KBM-7 (cell line): ENCODE measurements at places on chromosomes 1 and 21.

DNA sequence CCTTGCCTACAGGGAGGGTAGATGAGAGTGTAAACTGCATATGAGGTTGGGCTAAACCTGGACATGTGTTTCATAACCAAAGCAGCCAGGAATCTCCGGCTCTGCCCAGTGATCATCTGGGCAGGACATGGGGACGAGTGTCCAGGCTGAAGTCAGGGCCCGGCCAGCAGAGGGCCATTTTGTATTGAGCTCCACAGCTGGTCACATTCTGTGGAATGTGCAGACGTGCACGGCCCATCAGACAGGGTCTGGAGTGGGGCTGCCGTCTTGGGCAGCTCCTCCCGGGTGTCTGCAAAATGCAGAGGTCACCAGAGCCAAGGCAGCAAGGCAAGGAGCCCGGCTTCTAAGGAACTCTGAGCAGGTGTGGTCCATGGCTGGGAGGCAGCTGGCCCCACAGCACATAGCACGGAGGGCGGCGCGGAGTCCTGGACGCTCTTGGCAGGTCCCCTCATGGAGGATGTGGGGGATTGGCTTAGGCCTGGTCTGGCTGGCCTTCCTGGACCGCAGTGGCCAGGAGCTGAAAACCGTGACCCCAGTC, 6.2 kb downstream of the LRRC3 start:
- no peak for DNase-seq

DNA sequence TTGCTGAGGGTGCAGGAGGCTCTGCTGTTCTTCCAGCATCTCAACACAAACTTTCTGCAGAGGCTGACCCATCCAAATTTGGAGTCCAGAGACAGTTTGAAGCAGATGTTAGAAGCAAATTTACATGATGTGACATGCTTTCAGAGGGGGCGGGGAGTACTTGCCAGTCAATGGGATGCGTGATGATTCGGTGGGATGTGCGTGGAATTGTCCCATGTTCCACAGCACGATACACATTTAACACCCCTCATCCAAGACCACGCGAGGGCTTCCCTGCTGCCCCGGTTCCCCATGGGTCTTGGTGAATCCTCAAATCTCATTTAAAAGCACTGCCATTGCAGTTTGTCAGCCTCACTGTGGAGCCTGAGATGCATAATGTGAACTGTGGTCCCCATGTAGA, 78.6 kb upstream of the TLR5 start:
- no peak for DNase-seq

DNA sequence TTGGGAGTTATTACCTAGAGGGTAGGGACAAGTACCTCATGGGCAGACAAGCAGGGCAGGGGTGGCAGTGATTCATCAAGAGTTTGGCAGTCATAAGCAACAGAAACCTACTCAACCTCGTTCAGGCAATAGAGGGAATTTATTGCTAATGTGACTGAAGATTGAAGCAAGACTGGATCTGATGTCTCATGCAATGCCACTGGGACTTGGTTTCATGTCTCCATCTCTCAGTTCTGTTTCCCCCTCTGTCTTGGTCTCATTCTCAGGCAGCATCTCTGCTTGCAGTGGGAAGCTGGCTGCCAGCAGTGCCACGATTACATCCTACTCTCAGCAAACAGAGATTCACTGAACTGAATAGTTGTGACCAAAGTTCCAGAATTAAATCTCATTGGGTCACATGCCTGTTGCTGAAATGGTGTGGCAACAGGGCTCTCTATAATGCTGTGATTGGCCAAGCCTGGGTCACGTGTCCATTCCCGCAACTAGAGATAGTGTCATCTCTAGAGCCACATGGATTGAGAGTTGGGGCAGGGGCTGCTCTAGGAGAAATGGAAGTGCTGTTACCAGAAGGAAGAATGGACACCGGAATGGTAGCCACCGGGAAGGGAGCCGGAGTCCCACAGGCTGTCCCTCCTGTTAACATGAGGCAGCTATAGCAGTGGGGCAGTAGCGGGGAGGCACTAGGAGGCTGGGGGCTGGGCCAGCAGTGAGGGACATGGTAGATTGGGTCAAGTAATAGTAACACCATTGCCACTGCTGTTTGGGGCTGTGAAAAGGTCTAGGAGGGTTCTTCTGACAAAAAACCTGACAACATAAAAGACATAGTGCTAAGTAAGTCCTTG, 3.9 kb upstream of the CDC42 start:
- no peak for DNase-seq

- DNase-seq: peak; percentile 18
Observed at GRCh38 chr1:150065184-150065871, 2.2 kb upstream of the VPS45 start.

DNA sequence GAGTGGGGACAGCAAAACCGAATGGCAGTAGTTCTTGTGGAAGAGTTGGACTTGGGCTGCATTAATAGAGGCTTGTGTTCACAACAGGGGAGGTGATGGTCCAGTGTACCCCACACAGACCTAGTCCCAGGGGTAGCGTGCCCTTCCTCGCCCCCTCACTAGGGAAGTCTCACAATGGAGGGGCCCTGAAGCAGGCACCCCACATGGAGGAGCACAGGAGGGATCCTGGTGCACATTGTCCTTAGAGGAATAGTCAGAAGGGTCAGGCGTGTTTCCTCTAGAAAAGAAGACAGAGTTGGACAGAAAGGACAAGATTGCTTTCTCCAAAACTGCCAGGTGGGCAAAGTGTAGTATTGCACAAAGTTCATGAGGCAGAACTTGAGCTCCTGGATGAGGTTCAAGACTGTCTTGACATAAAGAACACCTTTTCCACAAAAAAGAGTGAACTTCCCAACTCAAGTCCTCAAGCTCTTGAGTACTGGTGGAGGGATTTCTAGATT, 23.3 kb downstream of the ETNK2 start:
- no peak for DNase-seq

DNA sequence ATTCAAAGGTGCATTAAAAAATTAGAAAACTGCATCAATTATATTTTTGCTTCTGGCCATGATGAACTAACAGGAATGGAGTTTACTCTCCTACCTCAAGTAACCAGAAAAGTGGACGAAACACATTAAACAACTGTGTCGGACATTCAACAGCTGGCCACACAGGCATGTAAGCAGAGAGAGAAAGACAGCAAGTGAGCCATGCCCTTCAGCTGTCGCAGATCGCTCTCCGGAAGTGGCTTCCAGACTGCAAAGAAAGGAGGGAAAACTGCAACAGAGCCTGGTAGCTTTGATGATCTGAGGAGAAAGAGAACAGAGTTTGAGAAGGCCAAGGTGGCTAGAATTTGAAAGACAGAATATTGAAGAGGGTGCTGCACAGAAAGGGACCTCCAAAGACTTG, 557.2 kb downstream of the MATN1 start:
- no peak for DNase-seq

DNA sequence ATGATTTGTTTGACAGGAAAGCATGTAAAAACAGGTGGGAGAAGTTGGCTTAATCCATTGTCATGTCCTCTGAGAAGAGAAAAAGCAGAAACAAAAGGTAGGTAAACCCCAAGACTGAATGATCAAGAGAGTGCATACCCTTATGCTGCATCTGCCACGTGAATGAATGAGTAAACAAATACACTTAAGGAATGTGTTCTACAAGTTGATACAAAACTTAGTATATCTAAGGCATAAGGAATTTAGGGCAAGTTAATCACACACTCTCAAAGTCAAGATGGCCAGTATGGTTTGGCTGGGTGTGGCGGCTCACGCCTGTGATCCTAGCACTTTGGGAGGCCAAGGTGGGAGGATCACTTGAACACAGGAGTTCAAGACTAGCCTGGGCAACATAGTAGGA, 34.2 kb downstream of the HMCN1 start:
- DNase-seq: no peak

DNA sequence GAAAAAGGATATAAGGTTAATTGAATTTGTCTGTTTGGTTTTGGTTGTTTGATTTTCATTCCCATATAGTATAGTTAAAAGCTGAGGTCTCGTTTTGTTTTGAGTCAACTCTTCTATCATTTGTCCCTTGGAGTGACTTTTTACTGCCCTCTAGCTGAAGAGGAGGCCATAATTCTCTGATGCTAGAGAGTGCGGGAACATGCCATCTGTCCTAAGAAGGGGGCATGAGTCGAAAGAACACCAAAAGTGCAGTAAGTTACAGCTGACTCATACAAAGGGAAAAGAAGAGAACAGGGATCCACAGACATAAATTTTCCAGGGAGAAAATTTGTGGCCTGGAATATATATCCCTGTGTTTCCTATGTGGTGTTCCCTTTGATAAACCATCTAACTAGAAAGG, 4.1 kb downstream of the KRTAP21-3 start:
- no peak for DNase-seq

DNA sequence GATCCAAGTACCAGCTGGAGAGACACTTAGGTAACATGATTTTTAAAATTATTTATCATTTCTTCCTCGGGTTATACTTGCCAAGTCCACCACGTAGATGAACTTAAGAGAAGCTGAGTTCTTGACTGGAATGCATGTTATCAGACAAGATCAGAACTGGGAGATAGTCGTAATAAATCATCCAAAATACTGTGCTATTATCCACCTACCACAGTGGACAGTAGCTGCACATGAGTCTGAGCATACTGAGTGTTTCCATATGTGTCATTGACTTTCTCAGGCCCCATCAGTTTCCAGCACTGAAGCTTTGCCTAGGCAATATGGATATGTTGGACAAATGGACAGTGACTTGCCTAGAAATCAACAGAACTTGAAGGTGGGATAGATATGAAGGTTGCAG, 77.9 kb upstream of the RRP15 start:
- no peak for DNase-seq

GRCh38 chr1:167666416-167666815, 36.4 kb downstream of the RCSD1 start:
- DNase-seq: no peak

- peak; percentile 35 for DNase-seq
Observed at GRCh38 chr1:19312782-19313635, 883 bp downstream of the SLC66A1 start.

DNA sequence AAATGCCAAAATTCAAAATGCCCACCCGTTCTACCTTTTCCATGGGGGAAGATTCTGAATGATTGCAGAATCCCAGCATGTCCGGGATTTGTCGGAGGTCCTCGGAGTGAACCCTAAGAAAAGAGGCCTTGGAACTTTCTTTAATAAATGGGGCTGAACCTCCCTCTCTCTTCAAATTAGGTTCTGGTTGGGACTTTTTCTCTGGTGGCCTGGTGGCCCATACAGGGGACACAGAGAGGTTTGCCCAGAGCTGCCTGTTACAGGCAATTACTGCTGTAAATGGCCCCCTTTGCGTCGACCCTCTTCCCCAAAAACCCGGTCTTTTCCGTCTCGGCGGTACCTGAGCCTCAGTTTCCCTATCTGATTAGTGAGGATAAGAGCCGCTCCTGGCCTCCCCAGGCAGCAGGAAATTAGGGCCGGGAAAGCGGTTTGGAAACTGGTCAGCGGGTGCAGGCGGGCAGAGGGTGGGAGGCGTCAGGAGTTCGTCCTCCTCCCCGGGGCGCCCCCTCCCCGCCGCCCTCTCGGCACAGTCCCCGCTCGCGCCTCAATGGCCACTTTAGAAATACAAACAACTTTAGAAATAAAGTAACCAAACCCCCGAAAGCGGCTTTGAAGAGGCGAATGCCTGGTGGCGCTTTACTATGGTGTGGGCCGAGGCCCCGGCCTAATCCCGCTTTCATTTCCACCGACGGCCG, 15.6 kb downstream of the PAX7 start:
- no peak for DNase-seq

DNA sequence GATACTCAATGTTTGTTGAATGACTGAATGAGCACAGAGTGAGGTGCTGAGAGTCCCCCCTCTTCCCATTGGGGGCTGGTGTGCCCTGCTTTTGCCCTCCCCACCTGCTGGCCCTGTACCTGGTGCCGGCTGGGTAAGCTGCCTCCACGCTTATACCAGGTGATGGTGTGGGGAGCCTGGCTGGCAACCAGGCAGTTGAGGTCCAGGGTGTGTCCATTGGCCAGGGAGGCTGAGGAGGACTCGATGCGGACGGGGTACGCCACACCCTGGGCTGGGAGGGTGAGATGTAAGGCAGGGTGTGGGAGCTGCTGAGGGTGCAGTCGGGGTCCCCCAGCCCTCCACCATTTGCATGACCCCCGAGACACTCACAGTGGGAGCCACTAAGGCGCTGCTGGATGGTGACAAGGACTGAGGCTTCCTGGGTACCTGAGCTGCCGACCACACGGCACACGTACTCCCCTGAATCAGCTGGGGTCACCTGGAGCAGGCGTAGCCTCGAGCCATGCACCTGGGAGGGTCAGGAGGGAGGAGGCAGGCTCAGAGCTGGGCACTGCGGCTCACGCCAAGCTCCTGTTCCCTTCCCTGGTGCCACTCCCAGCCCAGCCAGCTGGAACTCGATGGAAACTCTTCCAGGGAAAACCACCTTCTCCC, 36.6 kb downstream of the LDLRAD2 start:
- no peak for DNase-seq
